ENCODE measurements at places on chromosomes 2 and 18.

DNA sequence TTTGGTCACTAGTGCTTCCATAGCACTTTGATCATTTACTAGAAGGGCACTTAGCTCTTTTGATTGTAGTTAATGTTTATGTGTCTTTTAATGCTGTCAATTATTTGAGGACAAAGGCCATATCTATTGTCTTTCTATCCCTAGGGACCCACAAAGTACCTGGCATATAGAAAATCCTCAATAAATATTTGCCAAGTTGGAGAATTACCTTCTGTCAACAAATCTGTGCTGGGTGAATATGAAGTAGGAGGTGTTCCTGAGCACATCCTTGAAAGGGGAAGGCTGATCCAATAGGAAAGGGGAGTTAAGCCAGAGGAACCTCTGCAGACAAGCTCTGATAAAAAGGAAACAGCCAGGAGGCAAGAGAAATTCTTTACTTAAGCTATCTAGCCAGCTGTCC is 8.2 kb downstream of the DPP4 start:
- no peak for DNase-seq

DNA sequence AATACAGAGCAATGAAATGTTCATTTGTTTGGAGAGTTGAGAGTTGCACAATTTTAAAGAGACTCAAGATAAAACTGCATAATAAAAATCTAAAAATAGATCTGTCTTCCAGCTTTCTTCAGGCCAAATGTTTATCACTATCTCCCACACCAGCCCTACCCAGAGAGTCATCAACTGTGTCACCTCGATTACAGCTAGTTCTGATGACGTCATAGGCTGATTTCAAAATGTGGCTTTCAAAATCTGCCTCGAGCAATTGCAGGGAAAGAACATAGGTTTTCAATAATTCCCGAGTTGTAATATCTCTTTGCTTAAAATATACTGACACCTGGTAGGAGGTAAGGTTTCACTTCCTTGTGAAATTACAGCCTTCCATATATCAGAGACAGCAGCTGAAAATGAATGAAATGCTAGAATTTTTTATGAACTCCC is 677.6 kb upstream of the ID2 start:
- no peak for DNase-seq

DNA sequence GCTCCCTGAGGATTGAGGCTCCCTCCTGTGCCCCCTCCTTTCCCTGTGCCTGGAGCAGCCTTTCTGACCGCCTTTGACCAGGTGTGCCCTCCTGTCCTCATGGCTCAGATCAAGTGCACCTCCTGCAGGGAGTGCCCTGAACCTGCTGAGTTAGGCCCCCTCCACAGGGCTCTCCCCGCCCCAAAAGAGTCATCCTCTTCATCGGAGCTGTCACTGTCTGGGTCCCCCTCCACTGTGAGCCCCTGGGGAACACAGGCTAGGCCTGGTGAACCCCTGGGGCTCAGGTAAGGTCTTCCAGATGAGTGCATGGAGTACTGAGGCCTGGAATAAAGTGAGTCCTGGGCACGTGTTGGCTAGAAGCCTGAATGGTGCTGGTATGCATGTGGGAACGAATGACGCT is 173.5 kb downstream of the INHBB start:
- no peak for DNase-seq

DNA sequence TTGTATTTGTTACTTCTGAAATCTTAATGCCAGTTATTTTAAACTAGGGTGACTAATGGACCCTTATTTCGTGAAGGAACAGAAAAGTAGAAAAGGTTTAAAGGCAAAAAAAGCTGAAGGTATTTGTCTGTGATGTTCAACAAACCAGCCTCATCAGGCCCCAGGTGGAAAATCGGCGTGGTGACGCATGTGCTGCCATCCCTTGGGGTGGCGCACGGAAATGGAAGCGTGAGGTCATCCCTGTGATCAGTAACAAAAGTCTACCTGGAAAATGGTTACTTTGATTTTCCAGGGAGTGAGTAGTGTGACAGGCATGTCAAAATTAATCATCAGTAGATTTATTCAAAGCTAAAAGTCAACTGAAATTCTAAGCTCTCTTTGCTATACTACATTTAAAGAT is 313.2 kb downstream of the GBX2 start:
- no peak for DNase-seq

GRCh38 chr2:42309366-42309765 is 51.7 kb downstream of the COX7A2L start:
- no peak for DNase-seq

- no peak for DNase-seq
Measured at GRCh38 chr2:151347906-151348305, 9.5 kb upstream of the TNFAIP6 start.

DNA sequence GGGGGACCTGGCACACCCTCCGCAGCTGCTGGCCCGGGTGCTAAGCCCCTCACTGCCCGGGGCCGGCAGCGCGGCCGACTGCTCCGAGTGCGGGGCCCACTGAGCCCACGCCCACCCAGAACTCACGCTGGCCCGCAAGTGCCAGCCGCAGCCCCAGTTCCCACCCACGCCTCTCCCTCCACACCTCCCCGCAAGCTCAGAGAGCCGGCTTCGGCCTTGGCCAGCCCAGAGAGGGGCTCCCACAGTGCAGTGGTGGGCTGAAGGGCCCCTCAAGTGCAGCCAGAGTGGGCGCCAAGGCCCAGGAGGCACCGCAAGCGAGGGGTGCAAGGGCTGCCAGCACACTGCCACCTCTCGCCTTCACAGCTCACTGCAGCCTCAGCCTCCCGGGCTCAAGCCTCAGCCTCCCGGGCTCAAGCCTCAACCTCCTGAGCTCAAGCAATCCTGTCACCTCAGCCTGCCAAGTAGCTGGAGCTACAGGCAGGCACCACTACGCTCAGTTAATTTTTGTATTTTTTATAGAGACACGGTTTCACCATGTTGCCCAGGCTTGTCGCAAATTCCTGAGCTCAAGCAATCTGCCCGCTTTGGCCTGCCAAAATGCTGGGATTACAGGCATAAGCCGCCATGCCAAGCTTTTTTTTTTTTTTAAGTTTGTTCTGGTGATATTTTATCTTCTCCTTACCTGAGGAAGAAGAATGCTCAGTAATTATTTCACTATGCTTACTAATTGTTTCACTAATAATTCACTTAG is 71.7 kb upstream of the CDCA7 start:
- DNase-seq, result no peak

Measured in NK-92 treated with Interleukin-12 subunit alpha and Interleukin-12 subunit beta, amount 100 ng/mL, for 24 hours (cell line).